Thymus (tissue), 14 donors: ENCODE measurements at places on chromosomes 11 and 22. TPM values are rescaled to one million over a fixed set of nuclear protein-coding genes. Genes with fewer than 3 reads are reported as not detected.

MS4A6A gene
- polyA plus RNA-seq, result 174 TPM

FOSL1 gene
- 3.8 TPM for polyA plus RNA-seq

SERPING1 gene
- polyA plus RNA-seq, result 164 TPM

DNA sequence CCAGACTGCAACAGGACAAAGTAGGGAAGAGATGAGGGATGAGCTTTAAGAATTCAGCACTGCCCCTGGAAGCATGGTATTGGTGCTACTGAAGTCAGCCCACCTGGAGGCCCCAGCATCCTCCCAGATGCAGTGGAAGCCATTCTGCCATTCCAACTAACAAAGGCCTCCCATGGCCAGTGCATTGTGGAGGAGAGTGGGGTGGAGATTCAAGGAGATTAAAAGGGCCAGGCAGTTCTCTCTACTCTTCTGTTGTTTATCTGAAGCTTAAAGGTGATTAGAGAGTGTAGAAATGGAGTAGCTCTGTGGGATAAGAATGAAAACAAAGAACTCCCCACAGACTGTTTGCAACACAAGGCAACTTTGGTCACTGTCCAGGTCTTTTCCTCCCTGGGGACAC lies 24.1 kb upstream of the TSKU start:
- no peak overlapping the region for H3K4me3 ChIP-seq
- H3K27me3 ChIP-seq, result no peaks in the 10 kb centered on the region
- no peaks in the 10 kb centered on the region for H3K36me3 ChIP-seq
- no peak overlapping the region for H3K27ac ChIP-seq
- H3K4me1 ChIP-seq, result no peaks in the 10 kb centered on the region
- DNase-seq, result no peak

DNA sequence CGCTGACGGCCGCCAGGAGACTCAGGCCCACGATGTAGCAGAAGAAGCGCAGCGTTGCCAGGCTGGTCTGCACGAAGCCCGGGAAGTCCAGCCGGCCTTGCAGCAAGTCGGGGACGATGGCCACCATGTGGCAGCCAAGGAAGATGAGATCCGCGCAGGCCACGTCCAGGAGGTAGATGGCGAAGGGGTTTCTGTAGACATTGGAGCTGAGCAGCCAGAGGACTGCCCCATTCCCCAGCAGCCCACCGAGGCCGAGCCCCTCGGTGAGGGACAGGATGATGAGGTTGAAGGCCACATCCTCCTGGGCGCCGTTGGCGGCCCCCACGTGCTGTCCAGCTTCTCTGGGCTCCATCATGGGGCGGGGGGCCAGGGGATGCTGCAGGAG lies 3.8 kb downstream of the MRGPRE start:
- H3K27me3 ChIP-seq, result peaks cover 46% of the 10 kb centered on the region
- no peak for DNase-seq
- no peak overlapping the region for H3K4me3 ChIP-seq
- H3K27ac ChIP-seq, result no peak overlapping the region
- peaks cover 11% of the 10 kb centered on the region for H3K4me1 ChIP-seq
- H3K36me3 ChIP-seq, result no peaks in the 10 kb centered on the region
